ENCODE measurements at places on chromosomes 5 and 9. TPM values are rescaled to one million over a fixed set of nuclear protein-coding genes. Genes with fewer than 3 reads are reported as not detected.

GRCh38 chr9:121453232-121453892, 46.3 kb downstream of the GGTA1 start:
- DNase-seq, result no peak
- H3K27me3 ChIP-seq, result peaks cover 20% of the 10 kb centered on the region
- no peaks in the 10 kb centered on the region for H3K4me1 ChIP-seq
- no peaks in the 10 kb centered on the region for H3K36me3 ChIP-seq

- H3K27ac ChIP-seq, result no peak overlapping the region
- peaks cover 2% of the 10 kb centered on the region for H3K4me1 ChIP-seq
- no peaks in the 10 kb centered on the region for H3K27me3 ChIP-seq
- no peaks in the 10 kb centered on the region for H3K36me3 ChIP-seq
- no peak overlapping the region for H3K4me3 ChIP-seq
Observed at GRCh38 chr5:141725891-141726290, 43.9 kb upstream of the ARAP3 start.

Gene FOXI1
- not detected for total RNA-seq

Gene LEAP2
- 2.0 TPM for total RNA-seq

DNA sequence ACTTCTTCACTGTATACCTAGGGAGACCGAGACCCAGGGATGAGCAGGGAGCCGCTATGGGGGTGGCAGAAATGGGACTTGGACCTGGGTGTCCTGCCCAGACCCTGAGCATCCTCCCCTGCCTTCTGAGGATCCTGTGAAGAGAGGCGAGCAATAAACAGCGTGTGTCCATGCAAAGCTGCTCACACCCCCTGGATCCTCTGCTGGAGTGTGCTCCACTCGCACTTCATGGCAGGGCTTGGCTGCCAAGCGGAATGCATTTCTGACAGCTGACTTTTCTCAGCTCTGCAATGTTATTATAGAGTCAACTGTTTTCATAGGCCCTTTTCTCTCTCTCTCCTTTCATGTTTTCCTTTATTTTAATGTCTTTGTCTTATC, 31.0 kb upstream of the ALDH1B1 start:
- H3K4me1 ChIP-seq, result peaks cover 19% of the 10 kb centered on the region
- DNase-seq, result no peak
- H3K36me3 ChIP-seq, result no peaks in the 10 kb centered on the region

DNA sequence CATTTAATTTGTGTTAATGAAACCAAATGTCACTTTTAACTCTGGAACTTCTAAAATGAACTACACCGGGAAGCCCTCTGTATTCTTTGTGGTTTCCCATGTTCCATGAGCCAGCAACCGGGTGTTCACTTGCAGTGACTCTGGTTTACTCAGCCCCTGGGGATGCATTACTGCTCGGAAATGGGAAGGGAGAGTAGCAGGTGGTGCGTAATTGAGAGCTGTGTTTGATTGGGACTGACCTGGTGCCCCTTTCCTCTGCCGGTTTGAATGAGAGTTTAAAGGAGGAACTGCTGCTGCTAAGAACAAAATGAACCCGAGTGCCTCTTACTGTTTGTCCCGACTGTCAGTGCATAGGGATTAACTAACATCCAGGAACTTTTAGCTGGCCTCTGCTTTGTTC, 100.1 kb upstream of the DHFR start:
- peaks cover 7% of the 10 kb centered on the region for H3K36me3 ChIP-seq
- H3K4me3 ChIP-seq, result no peak overlapping the region
- H3K27ac ChIP-seq, result no peak overlapping the region
- peaks cover 10% of the 10 kb centered on the region for H3K4me1 ChIP-seq
- DNase-seq, result no peak

Data from progenitor cell of endocrine pancreas (in vitro differentiated cells).